ENCODE measurements at places on chromosomes 1 and 21.
A peak's percentile ranks its signal among the peaks of the same experiment; 100 is the strongest.

DNA sequence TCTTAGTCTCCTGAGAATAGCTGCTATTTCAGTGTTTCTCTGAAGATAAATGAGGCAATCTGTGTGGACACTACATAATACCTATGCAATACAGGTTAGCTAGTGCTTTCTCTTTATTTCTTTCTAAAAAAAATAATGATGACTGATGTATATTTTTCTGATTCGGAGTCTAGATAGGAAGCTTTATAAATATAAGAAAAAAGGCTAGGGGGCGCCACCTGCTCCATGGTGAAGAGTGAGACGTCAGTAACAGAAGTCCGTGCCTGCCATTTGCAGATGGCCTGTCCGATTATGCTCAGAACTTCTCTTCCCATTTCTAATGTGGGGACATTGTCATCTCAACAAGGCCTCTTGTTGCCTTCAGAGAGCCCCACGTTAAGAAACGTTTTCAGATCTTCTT is 26.4 kb downstream of the QSOX1 start:
- peak; percentile 15 for DNase-seq

DNA sequence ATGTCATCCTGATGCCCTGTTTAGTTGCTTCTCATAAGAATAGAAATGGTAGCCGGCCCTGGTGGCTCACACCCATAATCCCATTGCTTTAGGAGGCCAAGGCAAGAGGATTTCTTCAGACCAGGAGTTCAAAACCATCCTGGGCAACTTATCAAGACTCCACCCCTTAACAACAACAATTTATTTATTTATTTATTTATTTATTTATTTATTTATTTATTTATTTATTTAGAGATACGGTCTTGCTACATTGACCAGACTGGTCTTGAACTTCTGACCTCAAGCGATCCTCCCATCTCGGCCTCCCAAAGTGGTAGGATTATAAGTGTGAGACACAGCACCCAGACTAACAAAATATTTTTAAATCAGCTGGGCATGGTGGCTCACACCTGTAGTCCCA is 4.0 kb downstream of the MT1HL1 start:
- DNase-seq: no peak

DNA sequence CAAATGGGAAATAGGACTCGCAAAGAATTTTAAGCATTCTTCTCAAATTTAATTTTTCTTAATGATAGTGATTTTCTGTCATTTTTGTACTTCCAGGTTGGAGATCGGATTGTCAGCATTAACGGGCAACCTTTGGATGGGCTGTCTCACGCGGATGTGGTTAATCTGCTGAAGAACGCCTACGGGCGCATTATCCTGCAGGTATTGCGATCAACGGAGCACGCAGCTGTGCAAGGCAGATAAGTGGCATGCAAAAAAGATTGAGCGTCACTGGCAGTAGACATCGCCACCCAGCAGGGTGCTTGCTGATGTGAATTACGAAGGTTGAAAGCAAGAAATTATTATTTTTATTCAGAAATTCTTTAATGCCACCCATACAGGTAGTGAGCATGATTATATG is 65.9 kb upstream of the L1TD1 start:
- DNase-seq: no peak

DNA sequence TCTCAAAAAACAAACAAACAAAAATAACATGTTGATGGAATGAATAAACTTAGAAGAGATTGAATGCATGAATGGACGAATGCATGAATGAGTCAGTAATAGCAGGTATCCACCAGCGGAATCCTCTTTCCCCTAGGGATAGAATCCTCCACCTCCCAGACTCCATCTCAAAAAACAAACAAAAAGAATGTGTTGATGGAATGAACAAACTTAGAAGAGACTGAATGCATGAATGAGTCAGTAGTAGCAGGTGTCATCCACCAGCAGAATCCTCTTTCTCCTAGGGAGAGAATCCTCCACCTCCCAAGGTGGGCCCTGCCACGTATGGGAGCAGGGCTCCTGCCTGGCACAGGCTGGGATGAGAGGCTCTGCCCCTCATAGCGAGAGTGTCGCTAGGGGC is 26.8 kb upstream of the RNF19B start:
- no peak for DNase-seq

DNA sequence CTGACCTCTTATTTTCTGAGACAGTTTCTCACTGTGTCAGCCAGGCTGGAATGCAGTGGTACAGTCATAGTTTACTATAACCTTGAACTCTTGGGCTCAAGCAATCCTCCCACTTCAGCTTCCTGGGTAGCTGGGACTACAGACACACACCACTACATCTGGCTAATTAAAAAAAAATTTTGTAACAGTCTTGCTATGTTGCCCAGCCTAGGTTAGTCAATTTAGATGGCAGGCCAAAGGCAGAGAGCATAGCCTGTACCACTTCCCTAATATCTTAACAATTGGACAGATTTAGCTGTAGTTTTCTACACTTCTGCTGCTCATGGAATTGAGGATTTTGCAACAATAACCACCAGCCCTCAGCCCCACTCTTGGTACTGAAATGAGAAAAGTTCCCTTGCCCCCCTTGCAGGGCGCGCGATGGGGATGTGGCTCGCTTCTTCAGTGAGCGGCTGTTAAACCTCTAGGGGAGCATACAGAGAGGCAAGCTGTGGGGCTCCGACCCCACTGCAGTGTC is 34.9 kb upstream of the PTGFRN start:
- no peak for DNase-seq

- no peak for DNase-seq
Measured at GRCh38 chr1:231724041-231724440, 97.5 kb downstream of the DISC1 start.

DNA sequence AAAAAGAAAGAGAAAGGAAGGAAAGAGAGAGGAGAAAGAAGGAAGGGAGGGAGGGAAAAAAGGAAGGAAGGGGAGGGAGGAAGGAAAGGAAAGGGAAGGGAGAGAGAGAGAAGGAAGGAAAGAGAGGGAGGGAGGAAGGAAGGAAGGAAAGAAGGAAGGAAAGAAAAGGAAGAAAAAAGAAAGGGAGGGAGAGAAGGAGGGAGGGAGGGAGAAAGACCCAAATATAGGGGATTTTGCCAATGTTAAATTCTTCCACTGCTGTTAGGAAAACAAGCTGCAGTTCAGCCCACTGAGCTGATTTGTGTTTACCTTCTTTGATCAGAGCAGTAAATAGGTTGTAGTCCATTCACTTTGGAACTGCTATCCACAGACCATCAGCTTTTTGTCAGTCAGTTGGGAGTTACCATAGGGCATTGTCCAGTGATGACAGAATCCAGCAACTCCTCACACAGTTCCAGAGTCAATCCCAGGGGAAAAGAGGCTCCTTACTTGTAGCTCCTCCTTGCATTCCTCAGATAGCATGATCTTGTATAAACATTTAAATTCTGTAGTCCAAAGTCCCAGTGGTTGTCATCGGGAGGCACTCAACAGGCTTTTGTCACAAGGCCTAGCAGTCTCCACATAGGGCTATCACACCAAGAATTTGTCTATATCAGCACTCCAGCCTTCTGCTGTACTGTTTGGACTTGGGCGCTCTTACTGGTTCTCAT is 13.5 kb upstream of the PPP1R8 start:
- no peak for DNase-seq

GRCh38 chr1:159707472-159708260 is 6.7 kb downstream of the CRP start:
- no peak for DNase-seq

GRCh38 chr1:163197022-163197421 is 5.7 kb downstream of the RGS5 start:
- DNase-seq: no peak

DNA sequence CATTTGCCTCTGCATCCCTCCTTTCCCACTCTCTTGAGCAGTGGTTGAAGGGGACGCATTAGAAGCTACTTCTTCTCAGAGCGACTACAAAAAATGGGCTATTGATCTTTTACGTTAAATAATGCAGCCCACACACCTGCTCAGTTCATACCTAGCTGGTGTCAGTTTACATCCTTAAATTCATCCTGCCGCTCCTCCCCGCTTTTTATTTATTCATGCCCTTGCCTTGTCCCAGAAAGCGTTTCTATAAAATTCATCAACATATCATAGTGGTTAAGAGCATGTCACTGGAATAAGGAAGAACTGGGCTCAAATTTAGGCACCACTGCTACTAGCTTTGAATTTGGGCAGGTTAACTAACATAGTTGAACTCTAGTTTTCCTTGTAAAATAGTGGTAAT is 66.0 kb upstream of the TINAGL1 start:
- DNase-seq: no peak

GRCh38 chr1:204254031-204254661 is 40.4 kb upstream of the GOLT1A start:
- DNase-seq: no peak

GRCh38 chr1:207847116-207847515 is 63.8 kb downstream of the CD34 start:
- no peak for DNase-seq

DNA sequence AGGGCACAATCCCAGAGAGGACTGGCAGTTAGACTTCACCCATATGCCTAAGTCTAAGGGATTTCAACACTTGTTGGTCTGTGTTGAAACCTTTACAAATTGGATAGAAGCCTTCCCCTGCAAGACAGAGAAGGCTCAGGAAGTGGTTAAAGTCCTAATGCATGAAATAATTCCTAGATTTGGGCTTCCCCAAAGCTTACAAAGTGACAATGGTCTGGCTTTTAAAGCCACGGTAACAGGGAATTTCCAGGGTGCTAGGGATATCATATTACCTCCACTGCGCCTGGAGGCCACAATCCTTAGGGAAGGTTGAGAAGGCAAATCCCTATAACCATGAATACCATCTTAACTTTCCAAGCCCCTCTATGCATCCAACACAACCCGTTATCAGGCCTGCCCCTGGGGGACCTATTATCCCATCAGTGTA is 3.3 kb upstream of the FMO4 start:
- DNase-seq: no peak

- DNase-seq: no peak
Measured at GRCh38 chr1:183926983-183927382, 110.5 kb downstream of the COLGALT2 start.

DNA sequence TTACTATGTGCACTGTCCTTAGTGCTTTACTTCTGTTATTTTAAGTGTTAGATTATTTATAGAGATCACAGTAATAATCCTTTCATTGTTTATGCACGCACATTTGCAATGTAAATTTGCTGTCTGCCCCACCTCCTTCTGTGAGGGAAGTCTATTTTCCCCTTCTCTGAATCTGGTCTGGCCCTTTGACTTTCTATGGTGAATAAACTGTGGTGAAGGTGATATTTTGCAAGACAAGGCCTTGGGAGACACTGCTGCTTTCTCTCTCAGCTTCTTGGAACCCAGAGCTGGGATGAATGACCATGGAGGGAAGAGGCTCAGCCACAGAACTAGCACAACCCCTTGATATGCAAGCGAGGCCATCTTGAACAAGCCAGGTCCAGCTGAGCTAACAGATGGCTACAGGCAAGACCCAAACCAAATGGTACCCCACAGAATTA is 156.3 kb downstream of the ST6GALNAC3 start:
- no peak for DNase-seq

- DNase-seq: no peak
Measured at GRCh38 chr1:3577300-3577699, 34.0 kb downstream of the MEGF6 start.

- DNase-seq: no peak
Measured at GRCh38 chr1:159921251-159921650, 4.1 kb downstream of the TAGLN2 start.

DNA sequence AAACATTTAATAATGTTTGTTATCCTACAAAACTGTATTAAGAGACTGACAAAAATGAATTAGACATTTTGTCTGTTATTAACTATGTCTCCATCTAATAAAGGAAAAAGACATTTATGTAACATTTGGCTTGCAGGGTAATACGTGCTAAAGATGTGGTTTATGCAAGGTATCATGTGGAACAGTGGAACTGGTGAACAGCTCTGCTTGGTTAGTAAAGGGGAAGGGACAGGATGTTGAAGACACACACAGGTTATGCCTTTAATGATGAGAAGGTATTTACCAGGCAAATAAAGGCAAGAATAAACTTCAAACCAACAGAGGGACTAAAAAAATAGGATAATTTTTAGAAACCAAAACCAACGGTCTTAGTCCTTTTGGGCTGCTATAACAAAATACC is 93.1 kb downstream of the UCHL5 start:
- DNase-seq: no peak

DNA sequence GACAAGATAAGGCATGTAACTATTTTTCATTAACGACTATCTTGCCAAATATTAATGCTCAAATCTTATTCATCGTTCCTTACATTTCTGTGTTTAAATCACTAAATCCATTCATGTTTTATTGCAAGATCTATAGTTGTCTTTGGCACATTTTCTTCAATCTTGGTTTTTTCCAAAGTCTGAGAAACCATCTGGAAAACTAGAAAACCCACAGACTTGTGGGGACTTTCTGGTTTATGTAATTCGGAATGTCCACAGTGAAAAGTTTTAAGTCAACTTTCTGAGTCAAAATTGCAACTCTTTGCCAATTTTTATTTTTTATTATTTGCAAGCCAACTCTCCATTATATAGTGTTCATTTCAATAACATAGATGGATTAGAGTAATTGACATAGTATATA is 520.8 kb upstream of the ADAMTS5 start:
- no peak for DNase-seq

- DNase-seq: no peak
Measured at GRCh38 chr1:160052936-160053335, 17.0 kb downstream of the KCNJ10 start.

GRCh38 chr1:98292994-98293393 is 368.5 kb upstream of the SNX7 start:
- no peak for DNase-seq

DNA sequence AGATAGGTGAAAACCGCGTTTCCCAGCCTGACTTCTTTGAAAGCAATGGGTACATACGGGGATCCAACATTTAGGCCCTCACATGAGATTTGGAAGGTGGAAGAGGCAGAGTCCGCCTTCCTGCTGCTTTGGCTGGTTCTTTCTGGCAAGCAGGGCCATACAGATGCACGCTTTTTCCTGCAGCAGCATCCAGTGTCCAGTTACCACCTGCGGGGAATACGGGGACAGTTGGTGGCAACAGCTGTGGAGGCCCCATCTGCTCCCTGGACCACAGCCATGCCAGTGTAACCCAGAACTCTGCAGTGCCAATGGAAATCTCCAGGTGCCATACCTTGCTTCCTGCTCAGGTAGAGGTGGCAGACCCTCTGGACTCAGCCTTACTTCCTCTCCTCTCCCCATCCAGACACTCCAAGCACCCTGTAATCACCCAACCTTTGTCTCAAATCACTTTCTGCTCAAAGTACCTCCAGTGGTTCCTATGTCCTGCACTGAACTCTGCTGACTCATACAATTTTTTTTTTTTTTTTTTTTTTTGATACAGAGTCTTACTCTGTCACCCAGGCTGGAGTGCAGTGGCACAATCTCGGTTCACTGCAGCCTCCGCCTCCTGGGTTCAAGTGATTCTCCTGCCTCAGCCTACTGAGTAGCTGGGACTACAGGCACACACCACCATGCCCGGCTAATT is 68.3 kb downstream of the SLC16A1 start:
- DNase-seq: no peak
